Activated T-helper 1 cell treated with anti-CD3 and anti-CD28 coated beads, Interleukin-2, amount 50 U/mL, for 16 hours (primary cell): ENCODE measurements at places on chromosomes 11 and 22.

GRCh38 chr11:7506243-7506642, 7.6 kb upstream of the PPFIBP2 start:
- no peak for DNase-seq

- no peak for DNase-seq
Measured at GRCh38 chr11:129840236-129840635, 24.6 kb downstream of the TMEM45B start.

GRCh38 chr22:42645938-42646568, 3.1 kb downstream of the CYB5R3 start:
- DNase-seq = no peak

DNA sequence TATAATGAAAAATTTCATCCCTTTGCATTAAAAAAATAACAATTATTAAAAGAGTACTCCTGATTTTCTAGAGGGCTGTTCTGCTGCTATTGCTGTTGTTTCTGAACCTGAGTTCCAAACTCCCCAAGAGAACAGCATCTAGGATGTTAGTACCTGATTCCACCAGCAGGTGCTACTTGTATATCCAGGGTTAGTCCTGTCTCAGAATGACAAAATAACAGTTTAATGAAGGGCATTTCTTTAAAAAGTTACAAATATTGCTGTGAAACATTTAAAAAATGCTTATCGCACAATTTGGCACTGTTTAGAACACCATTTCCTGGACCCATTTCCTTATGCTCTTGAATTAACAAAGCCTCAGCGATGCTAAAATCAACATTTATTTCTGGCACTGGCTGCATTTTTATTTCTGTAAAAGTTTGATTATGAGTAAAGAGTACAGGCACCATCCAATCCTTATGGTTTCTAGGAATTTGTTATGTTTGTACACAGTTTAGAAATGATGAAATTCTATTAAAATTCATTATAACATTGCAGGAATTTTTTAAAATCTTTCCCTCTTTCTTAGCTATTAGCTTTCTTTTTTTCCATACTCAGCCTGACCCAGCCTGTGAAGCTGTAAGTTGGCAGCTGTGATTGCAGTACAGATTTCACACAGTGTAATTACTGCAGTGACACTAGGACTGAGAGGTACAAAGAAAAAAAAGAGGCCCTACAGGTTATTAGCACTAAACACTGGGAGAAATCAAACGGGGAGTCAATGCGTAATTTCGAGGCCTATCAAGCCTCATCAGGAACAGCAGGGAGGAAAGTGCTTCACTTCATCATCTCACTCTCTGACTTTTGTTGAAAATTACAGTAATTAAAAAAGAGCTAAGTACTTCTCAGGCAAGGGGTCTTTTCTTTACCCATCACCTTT, 208.8 kb downstream of the DCDC1 start:
- DNase-seq = no peak

- no peak for DNase-seq
Measured at GRCh38 chr11:43952020-43952400, 9.6 kb downstream of the C11orf96 start.
